ENCODE measurements at places on chromosomes 3 and 15. TPM values are rescaled to one million over a fixed set of nuclear protein-coding genes. Genes with fewer than 3 reads are reported as not detected.

GRCh38 chr15:43029476-43029875 lies 76.4 kb downstream of the UBR1 start:
- DNase-seq, result no peak

DNA sequence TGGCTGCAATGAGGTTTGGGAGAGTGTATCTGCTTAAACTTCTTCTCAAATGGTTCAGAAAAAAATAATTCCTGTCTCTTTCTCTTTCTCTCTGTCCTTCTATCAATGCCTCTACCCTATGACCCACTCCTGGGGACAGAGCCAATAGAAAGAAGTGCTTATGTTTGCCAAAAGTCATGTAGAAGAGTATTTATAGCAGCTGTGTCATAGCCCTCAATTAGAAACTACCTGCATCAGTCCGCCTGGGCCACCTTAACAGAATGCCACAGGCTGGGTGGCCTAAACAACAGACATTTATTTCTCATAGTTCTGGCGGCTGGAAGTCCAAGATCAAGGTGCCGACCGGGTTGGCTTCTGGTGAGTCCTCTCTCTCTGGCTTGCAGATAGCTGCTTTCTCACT lies 92.5 kb downstream of the HMG20A start:
- DNase-seq, result no peak

- no peak for DNase-seq
Observed at GRCh38 chr15:36218322-36218721, 361.1 kb upstream of the CDIN1 start.

GRCh38 chr15:95758451-95758850 lies 572.0 kb upstream of the NR2F2 start:
- DNase-seq, result no peak

DNA sequence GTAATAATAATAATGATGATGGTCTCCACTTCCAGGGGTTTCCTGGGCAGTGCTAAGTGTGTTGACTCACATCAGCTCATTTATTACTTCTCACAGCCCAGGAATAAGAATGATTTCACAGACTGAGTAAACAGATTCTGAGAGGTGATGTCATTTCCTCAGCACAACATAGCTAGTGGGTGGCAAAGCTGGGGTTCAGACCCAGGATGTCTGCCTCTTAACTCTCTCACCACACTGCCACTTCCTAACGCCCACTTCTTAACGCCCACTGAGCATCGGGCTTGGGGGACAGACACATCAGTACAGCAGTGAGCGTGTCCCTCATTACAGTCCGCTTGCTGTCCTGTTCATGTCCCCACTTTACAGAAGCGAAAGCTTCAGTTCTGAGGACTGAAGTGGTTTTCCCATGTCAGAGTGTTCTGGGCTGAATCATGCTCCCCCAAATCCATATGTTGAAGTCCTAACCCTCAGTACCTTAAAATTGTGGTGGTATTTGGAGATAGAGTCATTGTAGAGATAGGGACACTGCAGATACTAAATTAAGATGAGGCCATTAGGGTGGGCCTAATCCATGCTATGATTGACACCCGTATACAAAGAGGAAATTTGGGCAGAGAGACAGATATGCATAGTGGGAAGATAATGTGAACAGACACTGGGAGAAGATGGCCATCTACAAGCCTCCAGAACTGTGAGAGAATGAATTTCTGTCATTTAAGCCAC lies 68.0 kb downstream of the ATP2B2 start:
- no peak for DNase-seq

DNA sequence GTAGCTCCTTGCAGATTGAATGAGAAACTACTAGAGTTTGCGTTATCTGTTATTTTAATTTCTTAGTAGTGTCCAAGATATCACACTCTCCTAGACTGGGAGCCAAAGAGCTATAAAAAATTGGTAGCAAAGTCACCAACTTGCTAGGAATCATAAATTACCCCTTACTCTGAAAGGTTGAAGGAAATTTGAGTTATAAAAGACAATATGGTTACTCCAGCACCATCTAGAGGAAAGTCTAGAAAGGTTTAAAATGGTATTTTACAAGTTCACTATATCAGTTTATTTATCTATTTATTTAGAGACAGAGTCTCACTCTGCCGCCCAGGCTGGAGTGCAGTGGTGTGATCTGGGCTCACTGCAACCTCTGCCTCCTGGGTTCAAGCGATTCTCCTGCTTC lies 121.6 kb downstream of the RBPMS2 start:
- DNase-seq, result no peak

Gene ZNF385D
- total RNA-seq, result 2.6 TPM

Gene MYD88
- 70.4 TPM for total RNA-seq

Gene DAZL
- not detected for total RNA-seq

Gene VPS8
- 43.7 TPM for total RNA-seq

Gene TRIM42
- total RNA-seq, result not detected

Measured in colonic mucosa (tissue), 4 donors.